ENCODE measurements at places on chromosomes 3 and 15.

GRCh38 chr3:101512646-101513418 is at the start of gene SENP7:
SENP7 (minus strand) TSS chr3:101513212; CDS start chr3:101513130, 82 bp downstream.
- DNase-seq = peak; percentile 86

DNA sequence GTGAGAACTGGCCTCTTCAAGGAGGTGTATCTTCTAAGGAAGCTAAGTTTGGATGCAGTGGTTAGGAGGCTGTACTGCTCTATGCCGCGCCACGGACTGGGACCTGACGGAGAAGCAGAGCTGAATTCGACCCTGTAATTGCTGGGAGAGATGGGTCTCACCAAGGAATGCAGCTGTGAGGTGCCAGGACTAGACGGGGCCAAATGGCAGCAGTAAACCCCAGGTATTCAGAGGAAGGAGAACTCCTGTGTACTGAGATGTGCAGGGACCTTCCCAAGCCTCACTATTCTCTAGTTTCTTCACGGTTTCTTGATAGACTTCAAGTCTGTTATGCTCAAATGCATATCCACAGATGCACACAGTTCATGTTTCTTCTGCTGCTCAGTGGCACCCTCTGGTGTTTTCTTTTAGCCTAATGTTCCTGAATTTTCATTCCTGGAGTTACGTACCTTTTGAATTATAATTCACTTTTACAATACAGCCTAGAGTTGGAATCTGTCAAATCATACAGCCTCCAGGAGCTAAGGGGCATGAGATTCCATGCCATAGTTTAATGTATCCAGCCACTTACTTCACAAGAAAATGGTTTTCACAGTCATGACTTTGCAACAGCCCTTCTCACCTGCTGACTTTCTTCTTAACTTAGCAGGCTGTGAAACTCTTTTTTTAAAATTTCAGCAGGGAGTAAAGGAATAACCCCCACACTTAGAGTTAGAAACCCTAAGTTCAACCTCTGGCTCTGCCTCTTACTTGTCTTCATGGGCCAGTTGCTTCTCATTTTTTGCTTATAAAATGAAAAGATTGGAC is 61.8 kb downstream of the GLDN start:
- no peak for DNase-seq

DNA sequence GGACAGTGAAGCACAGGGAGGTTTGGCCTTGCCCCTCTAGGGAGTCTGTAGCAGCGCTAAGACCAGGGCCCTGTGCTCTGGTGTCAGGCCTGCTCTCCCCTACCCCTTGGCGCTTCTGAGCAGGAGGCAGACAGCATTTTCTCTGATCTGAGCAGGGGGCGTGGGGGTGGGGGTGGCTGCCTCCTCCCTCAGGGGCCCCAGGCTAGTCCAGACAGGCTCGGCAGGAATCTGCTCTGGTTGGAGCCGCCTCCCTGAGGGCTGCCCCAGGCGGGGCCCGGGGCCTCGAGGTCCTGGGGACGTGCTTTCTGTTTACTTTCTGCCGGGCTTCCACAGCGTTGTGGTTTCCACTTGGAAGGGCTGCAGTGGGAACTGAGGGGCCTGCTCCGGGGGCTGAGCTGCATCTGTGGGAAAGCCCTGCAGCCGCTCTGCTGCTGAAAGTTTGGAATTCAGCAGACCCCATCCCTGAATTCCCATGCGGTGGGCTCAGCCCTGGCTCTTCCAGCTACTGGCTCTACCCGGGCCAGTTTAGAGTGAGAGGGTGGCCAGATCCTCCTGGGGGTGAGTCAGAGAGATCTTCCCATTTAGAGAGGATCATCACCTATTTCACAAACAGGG is 105.4 kb downstream of the LINGO1 start:
- DNase-seq = peak; percentile 70

DNA sequence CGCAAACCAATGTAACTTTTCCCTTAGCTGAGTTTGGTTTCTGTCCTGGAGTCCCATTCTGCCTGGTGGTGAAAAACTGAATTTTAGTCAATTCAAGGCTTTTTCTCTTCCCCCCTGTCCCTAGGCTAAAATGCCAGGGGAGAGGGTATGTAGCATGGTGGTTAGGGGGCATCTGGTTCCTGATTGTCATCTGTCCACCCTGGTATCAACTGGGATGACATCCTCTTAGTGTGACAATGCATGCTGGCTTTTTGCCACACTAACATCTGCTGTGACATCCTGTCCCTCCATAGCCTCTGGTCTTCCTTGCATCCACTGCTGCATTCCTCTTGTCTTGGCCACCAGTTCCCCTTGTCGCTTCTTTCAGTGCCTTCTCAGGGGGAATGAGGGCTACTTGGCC is 73.7 kb downstream of the ABHD5 start:
- DNase-seq = no peak

GRCh38 chr3:189027626-189028155 is 144.1 kb upstream of the TPRG1 start:
- no peak for DNase-seq

GRCh38 chr3:124203292-124203691 is 211.4 kb upstream of the ROPN1 start:
- no peak for DNase-seq

GRCh38 chr3:178297199-178297598 is 239.0 kb upstream of the KCNMB2 start:
- DNase-seq = no peak

- DNase-seq = peak; percentile 17
These were observed 31.5 kb downstream of the SLC41A3 start for GRCh38 chr3:126052196-126053058.

DNA sequence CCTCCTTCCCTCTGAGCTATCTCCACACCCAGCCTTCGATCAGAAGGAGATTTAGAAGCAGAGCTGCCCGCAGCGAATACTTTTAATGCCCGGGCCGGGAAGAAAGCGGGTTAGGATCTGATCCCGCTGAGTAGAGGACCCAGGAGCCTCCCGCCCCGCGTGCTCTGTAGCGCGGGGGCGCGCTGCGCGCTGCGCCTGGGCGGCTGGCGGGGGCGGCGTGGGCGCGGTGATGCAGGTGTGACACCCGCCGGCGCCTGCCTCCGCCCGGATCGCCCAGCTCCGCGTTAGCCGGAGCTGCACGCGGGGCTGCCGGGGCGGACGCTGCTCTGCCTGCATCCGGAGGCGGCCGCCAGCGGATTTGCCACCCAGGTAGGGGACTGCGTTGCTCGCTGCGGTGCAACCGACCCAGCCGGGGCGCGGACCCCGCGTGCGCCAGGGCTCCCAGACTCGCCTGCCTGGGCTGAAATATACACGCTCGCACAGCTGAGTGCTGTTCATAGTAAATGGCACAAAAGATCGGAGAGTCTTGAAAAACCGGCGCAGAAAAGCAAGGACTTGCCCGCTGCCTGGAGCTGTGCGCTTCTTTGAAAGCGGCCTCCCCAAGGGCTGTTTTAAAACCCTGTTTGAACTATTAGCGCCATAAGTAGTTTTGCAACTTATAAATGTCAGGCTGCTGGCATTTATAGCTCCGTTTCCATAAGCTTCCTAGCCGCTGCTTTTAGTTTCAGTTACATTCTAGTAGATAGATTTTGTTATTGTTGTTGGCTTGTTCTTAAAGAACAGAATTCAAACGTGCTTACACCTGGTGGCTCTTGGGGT is at the start of gene SV2B:
Gene SV2B, plus strand, starts transcription at position 263 of the 819 bp plus-strand sequence. CDS start 126,007 bp downstream, outside the sequence.
- no peak for DNase-seq

DNA sequence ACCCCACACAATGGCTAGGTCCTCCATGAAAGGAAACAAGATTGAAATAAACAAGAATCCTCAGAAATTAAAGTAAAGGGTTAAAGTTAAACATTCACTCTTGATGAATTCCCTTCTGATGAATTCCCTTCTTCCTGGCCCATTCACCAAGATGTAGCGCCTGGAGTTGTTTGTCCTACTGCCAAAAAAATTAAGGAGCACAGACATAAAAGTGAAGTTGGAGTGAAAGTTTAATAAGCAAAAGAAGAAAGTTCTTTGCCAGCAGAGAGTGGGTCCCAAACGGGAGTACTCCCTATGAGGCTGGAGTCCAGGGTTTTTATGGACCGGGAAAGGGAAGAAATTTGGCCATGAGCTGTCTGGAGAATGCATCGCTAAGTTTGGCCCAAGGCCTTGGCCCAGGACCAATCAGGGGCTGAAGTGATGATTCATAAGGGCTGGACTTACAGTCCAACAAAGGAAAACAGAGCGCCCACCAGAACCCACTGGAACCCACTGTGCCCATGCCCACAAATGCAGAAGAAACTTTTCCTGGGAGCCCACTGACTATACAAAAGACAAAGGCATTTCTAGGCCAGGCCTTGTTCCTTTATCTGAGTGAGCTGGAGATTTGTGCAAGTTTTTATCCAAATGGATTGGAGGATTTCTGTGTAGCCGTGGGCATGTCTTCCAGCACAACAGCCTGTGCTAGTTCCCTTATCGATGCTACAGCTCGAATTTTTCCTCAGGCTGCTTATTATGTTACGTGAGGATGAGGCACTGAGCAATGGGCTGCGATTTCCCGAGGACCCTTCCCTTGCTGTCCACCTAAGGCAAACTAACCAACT is 1561.6 kb downstream of the OTOL1 start:
- no peak for DNase-seq

DNA sequence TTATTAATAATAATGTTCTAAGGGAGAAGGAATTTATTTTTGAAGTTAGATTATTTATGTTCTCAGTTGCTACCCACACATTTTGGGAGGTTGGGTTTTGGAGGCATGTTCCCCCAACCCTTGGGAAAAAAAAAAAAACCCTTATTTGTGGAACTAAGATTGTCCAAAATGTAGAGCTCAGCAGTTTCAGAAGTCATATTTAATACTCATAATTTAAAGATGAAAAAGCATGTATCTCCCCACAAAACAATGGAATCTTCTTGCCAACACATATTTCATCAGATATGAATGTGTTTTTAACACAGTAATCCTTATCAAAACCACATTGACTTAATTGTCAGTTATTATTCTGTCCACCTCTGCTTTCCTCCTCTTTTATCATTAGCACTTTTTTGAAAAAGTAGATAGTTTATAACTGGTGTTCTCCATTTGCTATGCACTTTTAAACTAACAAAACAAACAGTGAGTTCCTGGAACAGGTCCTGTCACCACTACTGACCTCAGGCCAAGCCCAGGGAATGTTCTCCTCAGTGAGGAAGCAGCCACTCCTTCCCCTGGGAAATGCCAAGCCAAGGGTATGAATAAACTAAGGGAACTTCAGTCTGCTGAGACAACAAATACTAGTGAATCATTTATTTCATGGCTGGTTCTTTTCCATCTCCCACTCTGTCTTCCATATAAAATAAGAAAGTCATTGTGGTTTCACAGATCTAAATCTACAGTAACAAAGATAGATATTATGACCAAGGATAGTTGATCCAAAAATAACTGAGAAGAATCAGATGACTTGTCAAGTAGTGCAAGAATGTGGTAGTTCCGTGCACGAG is 414.4 kb upstream of the ALCAM start:
- DNase-seq = no peak

- no peak for DNase-seq
These were observed 8.0 kb downstream of the TUSC7 start for GRCh38 chr3:116717566-116717965.

DNA sequence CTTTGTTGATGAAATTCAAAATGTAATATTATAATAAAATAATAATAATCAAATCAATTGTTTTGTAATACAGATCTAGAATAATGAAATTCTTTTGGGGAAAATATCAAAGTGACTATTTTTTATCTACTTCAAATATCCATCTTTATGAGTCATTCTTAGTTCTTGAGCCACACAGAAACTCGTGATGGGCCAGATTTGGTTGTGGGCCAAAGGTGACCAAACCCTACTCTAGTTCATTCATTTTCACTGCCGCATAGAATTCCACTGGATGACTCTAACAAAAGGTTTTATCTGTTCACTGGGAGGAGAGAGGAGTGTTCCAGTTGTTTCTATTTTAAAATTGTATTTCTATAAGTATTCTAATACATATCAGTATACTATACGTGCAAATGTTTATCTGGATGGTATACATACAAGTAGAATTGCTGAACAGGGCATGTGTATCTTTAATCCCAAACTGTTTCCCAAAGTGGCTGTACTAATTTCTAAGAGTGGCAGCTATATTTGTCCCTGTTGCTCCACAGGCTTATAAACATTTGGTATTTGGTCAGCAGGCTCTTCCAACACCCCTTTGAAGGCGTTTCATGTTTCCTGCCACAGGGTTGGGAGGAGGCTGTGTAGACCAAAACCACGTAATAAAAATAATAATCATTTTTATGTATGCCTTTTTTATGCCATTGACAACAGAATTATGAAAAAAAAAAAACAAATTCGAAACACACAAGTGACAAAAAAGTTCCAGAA is 7.3 kb upstream of the RTP3 start:
- DNase-seq = no peak

DNA sequence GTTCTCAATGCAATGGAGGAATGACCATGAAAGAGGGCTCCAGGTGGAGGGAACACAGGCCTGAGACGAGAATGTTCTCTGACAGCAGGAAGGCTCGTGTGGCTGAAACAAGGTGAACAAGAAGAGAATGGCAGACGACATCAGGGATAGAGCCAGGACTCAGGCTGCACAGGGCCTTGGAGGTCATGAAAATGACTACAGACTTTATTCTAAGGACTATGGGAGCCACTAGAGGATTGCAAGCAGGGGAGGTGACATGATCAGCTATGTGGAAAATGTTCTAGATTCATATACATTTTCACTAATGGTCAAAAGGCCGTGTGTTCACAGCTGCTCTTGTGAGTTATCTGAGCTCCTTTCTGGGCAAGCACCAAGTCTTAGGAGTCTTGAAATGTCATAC is 78.2 kb downstream of the TAFA4 start:
- no peak for DNase-seq

DNA sequence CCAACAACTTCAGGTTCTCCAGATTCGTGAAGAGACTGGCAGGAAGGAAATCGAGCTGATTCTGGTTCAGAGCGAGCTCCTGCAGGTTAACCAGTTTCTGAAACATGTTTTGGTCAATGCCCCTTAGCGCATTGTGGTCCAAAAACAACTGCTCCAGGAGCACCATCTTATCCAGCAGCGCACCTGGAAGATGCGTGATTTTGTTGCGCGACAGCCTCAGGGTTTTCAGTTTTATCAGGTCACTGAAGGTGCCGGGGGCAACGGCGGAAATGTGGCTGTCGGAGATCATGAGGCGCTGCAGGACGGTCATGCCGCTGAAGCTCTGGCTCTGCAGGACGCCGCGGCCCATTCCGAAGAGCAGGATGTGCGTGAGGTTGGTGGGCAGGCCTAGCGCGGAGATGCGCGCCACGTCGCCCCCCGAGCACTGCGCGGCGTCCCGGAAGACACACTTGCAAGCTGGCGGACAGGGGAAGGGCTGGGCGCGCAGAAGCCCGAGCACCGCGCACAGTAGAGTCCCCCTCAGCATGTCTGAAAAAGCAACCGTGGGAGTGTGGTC is 1.2 kb downstream of the GP5 start:
- DNase-seq = peak; percentile 57

- DNase-seq = no peak
These were observed 8.0 kb downstream of the ALDH1A2 start for GRCh38 chr15:58057559-58057958.

DNA sequence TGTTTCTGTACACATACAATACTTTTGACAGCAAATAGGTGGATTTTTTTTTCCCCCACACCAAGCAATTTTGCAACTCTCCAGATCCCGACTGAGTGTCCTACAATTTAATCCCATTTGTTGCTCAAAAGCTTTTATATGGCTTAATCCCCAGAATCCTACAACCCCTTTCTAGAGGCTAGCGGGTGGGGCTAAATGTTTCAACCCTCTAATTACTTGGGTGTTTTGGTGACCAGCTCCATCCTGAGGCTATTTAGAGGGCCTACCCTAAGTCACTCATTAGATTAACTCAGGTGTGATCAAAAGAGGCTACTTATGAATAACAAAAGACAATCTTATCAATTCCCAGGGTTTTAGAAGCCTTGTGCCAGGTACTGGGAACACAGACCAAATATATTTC is 21.0 kb upstream of the FBXL2 start:
- no peak for DNase-seq
